ENCODE measurements at places on chromosomes 1 and 21. TPM values are rescaled to one million over a fixed set of nuclear protein-coding genes. Genes with fewer than 3 reads are reported as not detected.

NCMAP gene
- total RNA-seq: 1.7 TPM

EFNA1 gene
- total RNA-seq: 164 TPM

KRTAP10-9 gene
- not detected for total RNA-seq

BCAN gene
- not detected for total RNA-seq

FRRS1 gene
- 17.0 TPM for total RNA-seq

ERICH3 gene
- total RNA-seq: 2.5 TPM

PROX1 gene
- total RNA-seq: 7.6 TPM

GRCh38 chr1:240658312-240658960, 46.5 kb upstream of the GREM2 start:
- no peaks in the 10 kb centered on the region for H3K27me3 ChIP-seq
- no peak for DNase-seq
- H3K36me3 ChIP-seq: no peaks in the 10 kb centered on the region
- no peaks in the 10 kb centered on the region for H3K4me1 ChIP-seq
- no peak overlapping the region for H3K27ac ChIP-seq
- no peak overlapping the region for H3K4me3 ChIP-seq

DNA sequence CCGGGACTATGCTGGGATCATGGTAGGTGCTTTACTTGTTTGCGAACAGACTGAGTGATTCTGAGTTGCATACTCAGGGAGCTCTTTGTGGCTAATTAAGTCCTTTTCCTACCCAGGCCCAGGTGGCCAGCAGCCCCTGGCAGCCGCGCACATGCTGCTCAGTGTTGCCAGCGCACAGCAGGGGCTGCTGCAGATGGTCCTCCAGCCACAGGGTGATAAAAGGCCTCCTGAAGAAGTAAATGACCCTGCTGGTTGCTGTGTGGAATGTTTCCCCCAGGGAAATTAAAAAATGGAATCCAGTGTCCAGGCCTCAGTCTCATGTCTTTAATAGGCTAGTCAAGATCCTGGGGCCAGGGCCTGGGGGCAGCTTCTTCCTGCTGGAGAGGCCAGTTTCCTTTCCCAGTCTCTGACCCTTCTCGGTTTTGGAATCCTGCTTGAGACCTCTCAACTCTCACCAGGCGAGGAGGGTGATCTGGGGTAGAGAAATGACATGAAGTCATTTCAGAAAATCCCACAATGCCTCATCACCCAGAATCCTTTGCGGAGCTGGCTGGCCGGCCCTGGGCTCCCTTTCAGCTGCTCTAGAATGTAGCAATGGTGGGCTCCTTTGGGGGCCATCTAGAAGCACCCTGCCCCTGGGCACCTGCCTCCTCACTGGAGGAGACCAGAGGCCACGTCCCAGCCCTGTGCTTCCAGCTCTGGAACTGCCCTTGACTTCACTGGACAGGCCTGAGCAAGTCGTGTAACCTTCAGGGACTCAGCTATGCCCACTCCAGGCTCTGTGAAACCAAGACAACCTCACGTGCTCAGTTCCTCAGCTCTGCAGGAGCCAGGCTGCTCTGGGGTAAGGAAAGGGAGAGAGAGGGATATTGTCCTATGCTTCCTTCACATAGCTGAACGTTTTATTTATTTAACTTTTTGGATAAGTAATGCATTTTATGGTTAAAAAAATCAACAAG, 131.4 kb downstream of the MRPS6 start:
- no peaks in the 10 kb centered on the region for H3K27me3 ChIP-seq
- H3K27ac ChIP-seq: no peak overlapping the region
- H3K36me3 ChIP-seq: no peaks in the 10 kb centered on the region
- DNase-seq: no peak
- H3K4me1 ChIP-seq: no peaks in the 10 kb centered on the region

- no peaks in the 10 kb centered on the region for H3K27me3 ChIP-seq
- no peak overlapping the region for H3K27ac ChIP-seq
- H3K36me3 ChIP-seq: no peaks in the 10 kb centered on the region
- no peaks in the 10 kb centered on the region for H3K4me1 ChIP-seq
Observed at GRCh38 chr1:178723546-178723945, 1.5 kb upstream of the RALGPS2 start.

- H3K36me3 ChIP-seq: no peaks in the 10 kb centered on the region
- H3K4me1 ChIP-seq: peaks cover under 1% of the 10 kb centered on the region
- no peak overlapping the region for H3K27ac ChIP-seq
- H3K27me3 ChIP-seq: no peaks in the 10 kb centered on the region
- no peak overlapping the region for H3K4me3 ChIP-seq
Observed at GRCh38 chr1:248817065-248817464, 8.7 kb downstream of the SH3BP5L start.

- no peak overlapping the region for H3K27ac ChIP-seq
- DNase-seq: no peak
- H3K4me3 ChIP-seq: no peak overlapping the region
- peaks cover 36% of the 10 kb centered on the region for H3K4me1 ChIP-seq
Observed at GRCh38 chr1:109251277-109252166, 2.2 kb downstream of the CELSR2 start.

DNA sequence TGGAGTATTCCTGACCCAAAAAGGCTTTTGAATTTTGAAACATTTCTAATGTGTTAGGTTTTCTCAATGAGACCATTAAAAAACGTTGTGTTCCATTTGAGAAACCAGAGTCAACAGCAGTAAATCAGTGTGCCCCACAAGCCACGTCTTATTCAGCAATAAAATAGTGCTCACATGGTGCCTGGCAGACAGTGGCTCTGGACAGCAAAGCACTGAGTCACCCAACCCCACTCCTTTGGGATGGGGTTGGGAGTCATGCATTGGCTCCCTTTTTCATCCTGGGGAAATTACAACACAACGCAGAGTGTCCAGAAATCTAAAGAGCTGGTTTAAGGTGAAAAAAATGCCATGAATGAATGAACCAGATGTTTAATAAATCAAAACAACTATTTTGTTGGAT, 46.5 kb downstream of the KCNJ15 start:
- H3K4me3 ChIP-seq: no peak overlapping the region
- H3K27ac ChIP-seq: no peak overlapping the region
- no peaks in the 10 kb centered on the region for H3K36me3 ChIP-seq
- H3K4me1 ChIP-seq: no peaks in the 10 kb centered on the region

GRCh38 chr1:175216444-175216843, 23.9 kb upstream of the KIAA0040 start:
- H3K27me3 ChIP-seq: no peaks in the 10 kb centered on the region
- no peaks in the 10 kb centered on the region for H3K4me1 ChIP-seq
- H3K36me3 ChIP-seq: no peaks in the 10 kb centered on the region
- H3K27ac ChIP-seq: no peak overlapping the region
- DNase-seq: no peak

GRCh38 chr1:18058206-18058921, 49.2 kb upstream of the IGSF21 start:
- no peaks in the 10 kb centered on the region for H3K4me1 ChIP-seq
- DNase-seq: no peak
- H3K27ac ChIP-seq: no peak overlapping the region
- H3K36me3 ChIP-seq: no peaks in the 10 kb centered on the region

GRCh38 chr1:47572731-47573430, 135.0 kb downstream of the FOXD2 start:
- H3K4me1 ChIP-seq: no peaks in the 10 kb centered on the region
- no peaks in the 10 kb centered on the region for H3K27me3 ChIP-seq
- H3K36me3 ChIP-seq: no peaks in the 10 kb centered on the region
- no peak overlapping the region for H3K27ac ChIP-seq
- no peak overlapping the region for H3K4me3 ChIP-seq

- H3K4me1 ChIP-seq: no peaks in the 10 kb centered on the region
- no peaks in the 10 kb centered on the region for H3K27me3 ChIP-seq
- DNase-seq: peak; percentile 78
- H3K27ac ChIP-seq: peak overlapping the region; percentile 16
Observed at GRCh38 chr1:44327679-44328491, 27.2 kb downstream of the ERI3 start.

DNA sequence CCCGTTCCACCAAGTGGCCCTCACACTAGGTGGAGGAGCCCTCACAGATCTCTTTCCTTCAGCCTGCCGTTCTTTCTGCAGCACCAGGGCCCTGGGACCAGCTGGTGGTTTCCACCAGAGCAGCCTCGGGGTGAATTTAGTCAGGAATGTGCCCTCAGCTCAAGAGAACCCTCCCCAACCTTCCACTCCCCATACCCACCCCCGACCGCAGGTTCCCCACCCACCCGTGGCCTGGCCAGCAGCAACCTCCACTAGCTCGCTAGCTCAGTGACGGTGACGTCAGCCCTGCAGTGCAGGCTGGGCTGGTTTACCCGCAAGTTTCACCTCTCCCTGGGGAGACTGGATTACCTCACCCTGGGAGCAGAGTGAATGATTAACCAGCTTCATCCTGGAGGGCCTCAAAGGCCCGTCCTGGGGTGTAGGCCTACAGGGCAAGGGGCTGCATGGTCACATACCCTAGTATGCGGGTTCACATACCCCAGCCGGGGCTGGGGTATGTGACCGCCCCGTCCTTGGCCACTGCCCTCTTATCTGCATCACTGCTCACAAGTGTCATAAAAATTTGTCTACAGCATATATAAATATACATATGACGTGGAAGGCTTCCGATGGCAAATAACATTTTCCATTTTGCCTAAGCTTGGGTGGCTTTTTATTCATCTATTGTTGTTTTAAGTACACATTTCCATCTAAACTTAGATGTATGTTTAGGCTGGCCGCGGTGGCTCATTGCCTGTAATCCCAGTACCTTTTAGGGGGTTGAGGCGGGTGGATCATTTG, 24.5 kb downstream of the ELF3 start:
- H3K36me3 ChIP-seq: no peaks in the 10 kb centered on the region
- no peaks in the 10 kb centered on the region for H3K4me1 ChIP-seq
- no peak for DNase-seq
- no peak overlapping the region for H3K4me3 ChIP-seq
- H3K27me3 ChIP-seq: no peaks in the 10 kb centered on the region

DNA sequence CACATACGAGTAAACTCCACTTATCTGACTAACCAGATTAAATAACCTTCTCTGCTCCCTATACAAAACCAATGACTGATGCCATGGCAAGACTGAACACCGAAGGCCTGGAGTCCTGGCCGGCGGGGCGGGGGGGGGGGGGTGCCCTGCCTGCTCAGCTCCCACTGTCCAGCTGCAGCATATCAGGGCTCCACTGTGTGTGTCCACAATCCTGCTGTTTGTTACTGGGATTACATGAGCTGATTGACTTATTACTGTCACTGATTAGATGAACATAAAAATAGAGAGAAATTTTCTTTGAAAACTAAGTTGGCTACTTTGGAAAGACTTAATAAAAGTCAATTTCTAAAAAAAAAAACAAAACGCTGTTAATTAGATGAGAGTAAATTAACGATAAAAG, 24.9 kb downstream of the TMEM63A start:
- no peaks in the 10 kb centered on the region for H3K27me3 ChIP-seq
- no peak overlapping the region for H3K27ac ChIP-seq
- DNase-seq: no peak
- H3K36me3 ChIP-seq: peaks cover 83% of the 10 kb centered on the region
- H3K4me3 ChIP-seq: no peak overlapping the region
- peaks cover 2% of the 10 kb centered on the region for H3K4me1 ChIP-seq

DNA sequence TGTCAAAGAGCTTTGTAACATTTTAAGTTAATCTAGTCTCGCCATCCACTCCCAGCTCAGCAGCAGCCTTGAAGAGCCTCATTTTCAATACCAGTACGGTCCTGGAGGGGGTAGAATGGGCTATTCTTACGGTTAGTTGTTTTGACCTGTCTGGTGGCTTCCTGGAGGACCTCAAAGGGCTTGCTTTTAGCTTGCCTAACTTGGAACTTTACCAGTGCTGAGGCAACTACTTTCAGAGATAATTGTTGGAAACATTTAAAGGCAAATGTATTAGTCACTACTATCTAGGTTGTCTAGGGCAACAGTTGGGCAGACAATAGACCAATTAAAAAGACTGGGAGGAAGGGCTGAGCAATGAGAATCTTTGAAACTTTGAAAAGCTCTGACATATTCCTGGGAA, 56.0 kb downstream of the TTLL7 start:
- no peaks in the 10 kb centered on the region for H3K36me3 ChIP-seq
- no peaks in the 10 kb centered on the region for H3K4me1 ChIP-seq
- no peaks in the 10 kb centered on the region for H3K27me3 ChIP-seq

- H3K27ac ChIP-seq: no peak overlapping the region
- no peaks in the 10 kb centered on the region for H3K36me3 ChIP-seq
- H3K4me3 ChIP-seq: no peak overlapping the region
- H3K4me1 ChIP-seq: no peaks in the 10 kb centered on the region
- no peaks in the 10 kb centered on the region for H3K27me3 ChIP-seq
Observed at GRCh38 chr1:6099297-6099696, 53.6 kb downstream of the KCNAB2 start.

GRCh38 chr21:36729310-36729970, 30.5 kb downstream of the SIM2 start:
- H3K4me3 ChIP-seq: no peak overlapping the region
- no peaks in the 10 kb centered on the region for H3K4me1 ChIP-seq
- DNase-seq: no peak
- H3K27me3 ChIP-seq: no peaks in the 10 kb centered on the region

DNA sequence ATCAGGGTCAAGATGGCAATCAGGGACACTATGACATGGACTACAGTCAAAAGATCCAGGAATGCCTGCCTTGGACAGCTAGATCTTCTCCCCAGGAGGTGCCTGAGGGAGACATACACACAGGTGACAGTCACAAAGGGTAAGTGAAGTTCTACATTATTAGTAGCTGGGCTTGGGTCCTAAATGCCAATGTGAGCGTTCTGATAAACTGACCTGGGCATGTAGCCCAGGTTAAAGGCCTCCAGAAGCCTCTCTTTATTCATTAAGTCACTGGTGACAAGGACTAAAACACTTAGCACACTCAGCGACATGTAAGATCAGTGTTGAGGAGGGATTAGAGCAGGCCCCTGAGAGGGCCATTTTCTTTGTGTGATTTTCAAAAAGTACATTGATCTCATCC, 48.9 kb upstream of the HSD17B7 start:
- DNase-seq: no peak
- no peaks in the 10 kb centered on the region for H3K36me3 ChIP-seq
- no peaks in the 10 kb centered on the region for H3K27me3 ChIP-seq
- H3K27ac ChIP-seq: no peak overlapping the region
- no peaks in the 10 kb centered on the region for H3K4me1 ChIP-seq
- no peak overlapping the region for H3K4me3 ChIP-seq

- H3K4me1 ChIP-seq: no peaks in the 10 kb centered on the region
- no peaks in the 10 kb centered on the region for H3K36me3 ChIP-seq
- no peaks in the 10 kb centered on the region for H3K27me3 ChIP-seq
- H3K4me3 ChIP-seq: no peak overlapping the region
- no peak for DNase-seq
Observed at GRCh38 chr1:44602634-44603628, 71.3 kb downstream of the TMEM53 start.

DNA sequence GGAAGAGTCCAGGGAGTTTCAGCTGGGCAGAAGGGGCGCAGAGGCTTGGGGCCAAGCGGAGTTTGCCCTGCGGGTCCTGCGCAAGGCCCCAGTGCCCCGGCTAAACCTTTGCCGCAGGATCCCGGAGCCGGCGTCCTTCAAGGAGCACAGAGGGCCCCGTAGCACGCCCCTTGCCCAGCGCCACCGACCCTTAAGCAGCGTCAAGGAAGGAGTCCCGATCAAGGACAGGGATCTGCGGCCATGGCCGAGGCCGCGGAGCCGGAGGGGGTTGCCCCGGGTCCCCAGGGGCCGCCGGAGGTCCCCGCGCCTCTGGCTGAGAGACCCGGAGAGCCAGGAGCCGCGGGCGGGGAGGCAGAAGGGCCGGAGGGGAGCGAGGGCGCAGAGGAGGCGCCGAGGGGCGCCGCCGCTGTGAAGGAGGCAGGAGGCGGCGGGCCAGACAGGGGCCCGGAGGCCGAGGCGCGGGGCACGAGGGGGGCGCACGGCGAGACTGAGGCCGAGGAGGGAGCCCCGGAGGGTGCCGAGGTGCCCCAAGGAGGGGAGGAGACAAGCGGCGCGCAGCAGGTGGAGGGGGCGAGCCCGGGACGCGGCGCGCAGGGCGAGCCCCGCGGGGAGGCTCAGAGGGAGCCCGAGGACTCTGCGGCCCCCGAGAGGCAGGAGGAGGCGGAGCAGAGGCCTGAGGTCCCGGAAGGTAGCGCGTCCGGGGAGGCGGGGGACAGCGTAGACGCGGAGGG, 520 bp downstream of the CLIC6 start:
- DNase-seq: no peak
- H3K27ac ChIP-seq: peak overlapping the region; percentile 55
- peaks cover 17% of the 10 kb centered on the region for H3K4me1 ChIP-seq

All from Peyer's patch (tissue), 4 donors.